Gastrocnemius medialis (tissue), 4 donors: ENCODE measurements at places on chromosomes 11 and 22. TPM values are rescaled to one million over a fixed set of nuclear protein-coding genes. Genes with fewer than 3 reads are reported as not detected.

DNA sequence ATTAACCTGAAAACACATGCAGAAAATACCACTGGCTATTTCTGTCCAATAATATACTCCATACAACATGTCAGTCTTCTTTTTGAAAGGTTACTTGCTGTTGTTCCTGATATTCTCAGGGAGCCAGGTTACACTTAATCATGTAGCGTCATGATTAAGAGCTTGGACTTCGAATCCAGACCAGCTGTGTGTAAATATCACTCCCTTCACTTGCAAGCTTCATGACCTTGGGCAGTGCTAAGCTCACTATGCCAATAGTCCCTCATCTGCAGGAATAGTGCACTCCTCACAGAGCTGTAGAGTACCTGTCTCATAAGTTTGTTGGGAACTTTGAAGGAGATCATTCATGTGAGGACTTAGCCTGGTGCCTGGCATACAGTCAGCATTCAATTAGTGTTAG lies 1.9 kb downstream of the HTR3B start:
- DNase-seq, result no peak

GRCh38 chr11:103737747-103738146 lies 298.7 kb upstream of the DDI1 start:
- no peak for DNase-seq

DNA sequence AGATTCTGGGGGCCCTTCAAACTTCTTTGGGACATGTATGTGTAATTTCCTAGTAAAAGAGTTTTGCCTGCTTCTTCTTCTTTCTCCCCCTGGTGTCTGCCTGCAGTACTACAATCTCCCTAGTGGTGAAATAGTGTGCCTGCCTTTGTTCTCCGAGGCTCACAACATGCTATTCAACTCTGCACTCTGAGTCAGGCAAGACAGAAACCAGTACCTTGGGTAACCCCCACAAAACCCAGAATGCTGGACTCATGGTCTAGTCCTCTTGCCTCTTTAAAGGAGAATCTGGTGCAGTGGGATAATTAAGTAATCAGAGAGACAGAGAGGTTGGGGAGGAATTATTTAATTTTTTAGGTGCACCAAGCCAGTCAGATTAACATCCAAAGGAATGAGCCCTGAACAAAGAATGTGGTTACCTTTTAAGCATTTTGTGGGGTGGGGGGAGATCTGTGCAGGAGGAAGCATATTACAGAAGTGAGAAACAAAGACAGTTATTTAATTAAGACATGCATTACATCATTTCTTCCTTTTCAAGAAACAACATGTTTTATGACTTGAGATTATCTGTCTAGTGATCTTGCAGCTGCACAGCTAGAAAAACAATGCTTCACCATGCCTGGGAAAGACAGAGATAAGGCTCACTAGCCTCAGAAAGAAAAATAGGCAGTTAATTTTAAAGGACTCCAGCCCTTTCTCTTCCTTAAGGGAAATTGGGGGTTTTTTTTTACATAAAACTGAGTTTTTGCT lies 11.0 kb upstream of the MS4A6A start:
- no peak for DNase-seq

- DNase-seq, result no peak
These were observed 44.1 kb upstream of the FSHB start for GRCh38 chr11:30186748-30187147.

DNA sequence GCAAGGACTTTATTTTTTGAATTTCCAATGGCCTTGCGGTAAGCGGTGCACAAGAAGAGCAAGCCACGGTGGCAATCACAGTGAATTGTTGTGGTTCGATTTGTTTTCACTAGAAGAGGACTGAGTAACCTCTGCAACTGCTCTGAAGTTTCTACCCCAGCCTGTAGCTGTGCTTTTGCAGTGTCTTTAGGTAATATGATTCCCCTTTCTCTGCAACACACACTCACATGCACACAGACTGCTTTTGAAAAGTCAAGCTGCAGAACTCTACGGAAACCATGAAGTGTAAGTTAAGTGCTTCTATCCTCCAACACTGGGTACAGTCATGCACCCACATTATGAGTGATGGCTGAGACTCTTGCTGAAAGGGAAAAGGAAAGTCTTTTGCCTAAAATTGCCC lies 38.4 kb downstream of the CD44 start:
- no peak for DNase-seq

- no peak for DNase-seq
These were observed 114.3 kb upstream of the CSNK2A3 start for GRCh38 chr11:11467312-11467711.

DNA sequence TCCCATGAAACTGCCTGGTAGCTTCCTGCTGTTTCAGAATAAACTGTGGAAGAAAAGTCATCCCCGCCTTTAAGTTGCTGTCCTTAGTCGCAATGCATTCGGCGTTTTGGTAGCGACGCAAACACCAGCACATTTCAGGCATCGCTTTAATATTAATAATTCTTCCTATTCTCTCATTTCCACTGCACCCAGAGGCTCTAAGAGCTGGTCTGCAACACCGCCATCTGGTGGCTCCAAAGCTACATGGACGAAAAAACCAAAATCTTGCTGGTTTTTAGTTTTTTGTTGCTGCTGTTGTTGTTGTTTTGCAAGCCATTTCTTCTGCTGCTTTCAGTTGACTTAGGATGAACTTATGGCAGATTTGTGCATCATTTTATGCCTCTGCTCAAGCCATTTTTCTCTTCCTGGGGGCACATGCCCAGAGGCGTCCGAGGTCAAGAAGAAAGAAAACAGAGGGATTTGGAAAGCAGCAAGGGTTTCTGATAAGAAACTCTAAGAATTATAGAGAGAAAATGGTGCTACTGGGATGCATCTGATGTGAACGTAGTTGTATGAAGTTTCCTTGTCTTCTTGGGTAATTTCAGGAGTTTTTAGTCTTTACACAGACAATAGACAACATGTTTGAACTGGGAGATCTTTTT lies 345.4 kb upstream of the KIRREL3 start:
- no peak for DNase-seq

TMEM109 gene
- 63.3 TPM for total RNA-seq

FOLR3 gene
- not detected for total RNA-seq

NELL1 gene
- not detected for total RNA-seq

MUC5AC gene
- not detected for total RNA-seq
